SHP77 (cell line): ENCODE measurements at places on chromosomes 16 and 17.

DNA sequence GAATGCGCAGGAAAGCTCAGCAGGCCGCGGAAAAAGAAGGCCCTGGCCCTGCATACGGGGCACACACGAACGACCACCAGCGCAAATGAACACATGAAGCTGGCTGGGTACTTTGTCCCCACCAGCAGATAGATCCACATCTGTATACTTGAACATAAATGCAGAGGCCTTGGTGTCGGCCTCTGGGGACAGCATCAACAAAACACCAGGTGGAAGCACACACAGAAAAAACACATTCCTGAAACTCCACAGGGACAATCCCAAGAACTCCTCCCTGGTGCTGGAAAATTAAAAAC is 606 bp upstream of the ZBTB4 start:
- DNase-seq = no peak

DNA sequence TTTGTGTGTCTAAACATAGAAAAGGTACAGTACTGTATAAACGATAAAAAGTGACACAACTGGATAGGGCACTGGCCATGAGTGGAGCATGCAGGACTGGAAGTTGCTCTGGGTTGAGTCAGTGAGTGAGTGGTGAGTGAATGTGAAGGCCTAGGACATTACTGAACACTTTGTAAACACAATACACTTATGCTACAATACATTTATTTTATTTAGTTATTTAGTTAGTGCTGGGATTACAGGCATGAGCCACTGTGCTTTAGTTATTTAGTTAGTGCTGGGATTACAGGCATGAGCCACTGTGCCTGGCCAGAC is 4.6 kb downstream of the CFAP20 start:
- no peak for DNase-seq

GRCh38 chr17:71709271-71709890 is 411.4 kb upstream of the SOX9 start:
- no peak for DNase-seq

GRCh38 chr16:88005968-88006367 is 54.7 kb downstream of the BANP start:
- no peak for DNase-seq

- DNase-seq = no peak
Observed at GRCh38 chr17:19345486-19346350, 16.8 kb downstream of the B9D1 start.

- no peak for DNase-seq
Observed at GRCh38 chr16:85534536-85535351, 78.4 kb upstream of the GSE1 start.

DNA sequence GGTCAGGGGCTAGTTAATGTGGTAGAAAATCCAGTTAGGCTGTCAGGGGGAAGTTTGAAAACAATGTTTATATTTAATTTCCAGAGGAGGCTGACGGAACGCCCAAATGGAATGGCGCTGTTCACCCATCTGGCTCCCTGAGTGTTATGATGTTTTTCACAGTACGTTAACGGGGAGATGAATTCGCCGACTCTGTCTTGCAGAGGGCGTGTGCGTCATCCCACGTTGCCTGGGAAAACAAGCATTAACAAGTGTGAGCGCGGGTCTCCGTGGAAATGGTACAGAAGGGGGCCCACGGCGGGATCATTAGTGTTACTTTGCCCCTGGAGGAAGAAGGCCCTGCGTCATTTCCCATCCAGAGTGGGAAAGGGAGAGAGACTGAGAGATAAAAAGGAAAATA is 29.6 kb downstream of the RGS9 start:
- DNase-seq = no peak

- DNase-seq = no peak
Observed at GRCh38 chr16:17420816-17421215, 49.9 kb downstream of the XYLT1 start.

GRCh38 chr17:17156107-17156506 is 50.0 kb downstream of the PLD6 start:
- DNase-seq = no peak

DNA sequence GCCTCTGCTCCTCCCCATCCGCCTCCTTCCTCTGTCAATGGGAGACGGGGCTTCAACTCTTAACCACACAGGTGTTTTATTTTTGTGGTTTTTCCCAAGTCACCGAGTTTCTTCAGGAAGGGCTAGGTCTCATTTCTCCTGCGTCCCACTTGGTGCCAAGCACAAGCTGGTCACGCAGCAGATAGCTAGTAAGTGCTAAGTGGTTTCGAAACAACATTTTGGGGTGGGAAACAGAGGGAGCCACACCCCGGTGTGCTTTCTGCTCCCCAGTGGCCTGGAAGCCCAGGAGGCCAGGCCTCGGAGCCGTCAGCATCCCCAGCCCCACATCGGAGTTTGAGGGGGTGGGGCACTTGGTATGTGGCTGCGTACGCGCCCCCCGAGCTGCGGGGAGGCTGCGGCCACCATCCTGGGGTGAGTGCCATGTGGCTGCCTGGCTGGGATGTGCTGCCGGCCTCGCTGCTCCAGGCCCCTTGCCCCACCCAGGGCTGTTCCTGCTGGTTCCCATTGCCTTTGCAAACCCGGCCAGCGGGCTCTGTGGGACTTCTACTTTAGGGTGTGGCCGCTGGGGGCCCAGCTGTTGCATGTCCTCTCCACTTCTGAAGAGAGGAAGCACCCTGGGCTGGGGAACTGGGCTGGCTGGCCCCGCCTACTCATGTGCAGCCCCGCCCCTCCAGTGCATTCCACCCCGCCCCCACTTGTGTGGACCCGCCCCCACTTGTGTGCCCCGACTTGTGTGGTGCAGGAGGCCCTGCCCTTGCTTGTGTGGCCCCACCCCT is 55.6 kb downstream of the BAIAP2 start:
- DNase-seq = no peak

- DNase-seq = peak; percentile 88
Observed at GRCh38 chr17:57294101-57294500, 37.8 kb downstream of the MSI2 start.

DNA sequence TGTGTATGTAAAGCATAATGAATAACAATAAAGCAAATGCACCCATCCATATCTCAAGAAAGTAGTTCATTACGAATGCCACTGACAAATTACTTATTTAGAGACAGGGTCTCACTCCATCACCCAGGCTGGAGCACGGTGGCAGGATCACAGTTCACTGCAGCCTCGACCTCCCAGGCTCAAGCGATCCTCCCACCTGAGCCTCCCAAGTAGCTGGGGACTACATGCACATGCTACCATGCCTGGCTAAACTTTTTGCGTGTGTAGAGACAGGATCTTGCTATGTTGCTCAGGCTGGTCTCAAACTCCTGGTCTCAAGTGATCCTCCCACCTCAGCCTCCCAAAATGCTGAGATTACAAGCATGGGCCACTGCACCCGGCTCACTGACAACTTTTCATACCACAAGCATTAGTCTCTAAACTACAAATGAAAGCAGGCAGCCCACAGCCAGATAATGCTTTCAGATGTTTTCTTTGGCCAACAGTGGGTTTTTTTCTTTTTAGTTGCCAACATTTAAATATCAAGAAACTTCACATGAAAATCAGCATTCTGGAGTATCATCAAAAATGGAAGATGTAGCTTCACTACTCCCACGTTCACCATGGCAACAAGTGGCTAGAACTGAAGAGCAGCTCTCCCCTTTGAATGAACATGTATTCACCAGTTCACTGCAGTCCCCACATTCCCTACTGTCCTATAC is 7.7 kb downstream of the ARHGAP17 start:
- no peak for DNase-seq

GRCh38 chr17:17381446-17382064 is 78.4 kb downstream of the NT5M start:
- DNase-seq = no peak

DNA sequence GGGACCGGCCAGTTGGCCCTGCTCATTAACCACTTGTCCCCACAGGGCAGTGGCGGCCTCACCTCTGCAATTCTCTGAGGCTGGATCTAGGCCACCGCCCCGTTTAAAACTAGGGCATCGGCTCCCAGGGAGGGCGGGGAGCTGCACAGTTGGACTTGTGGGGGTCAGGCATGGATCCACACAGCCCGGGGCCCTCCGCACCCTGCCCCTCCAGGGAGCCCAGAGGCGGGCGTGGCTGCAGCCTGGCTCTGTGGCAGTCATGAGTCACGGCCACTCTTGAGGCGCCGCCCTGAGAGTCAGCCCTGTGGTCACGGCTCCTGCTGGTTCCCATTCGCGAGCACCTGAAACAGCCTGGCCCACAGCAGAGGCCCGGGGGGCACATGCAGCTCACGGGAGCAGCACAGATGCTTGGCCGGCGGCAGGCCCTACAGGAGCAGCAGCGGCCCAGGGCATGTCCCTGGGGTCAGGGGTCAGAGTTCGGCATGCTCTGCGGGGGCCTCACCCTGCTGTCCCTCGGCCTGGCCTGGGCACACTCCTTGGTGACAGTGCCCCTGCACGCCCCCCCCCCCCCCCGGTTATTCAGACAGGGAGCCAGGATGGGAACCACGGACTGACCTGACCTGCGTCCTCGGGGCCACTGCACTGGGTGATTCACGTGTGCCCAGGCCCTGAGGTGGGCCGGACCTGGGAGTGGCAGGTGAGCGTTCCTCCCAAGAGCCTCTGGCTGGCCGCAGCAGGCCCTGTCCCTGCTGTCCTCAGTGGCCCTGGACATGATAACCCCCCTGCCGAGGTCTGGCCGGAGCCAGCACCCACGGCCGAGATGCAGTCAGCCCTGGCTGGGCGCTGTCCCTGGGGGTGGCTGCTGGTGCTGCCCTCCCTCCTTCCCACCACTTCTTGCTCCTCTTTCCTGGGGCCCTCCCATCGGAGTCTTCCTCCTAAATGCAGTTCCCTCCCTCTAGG is 8.2 kb downstream of the CAPN15 start:
- DNase-seq = no peak

GRCh38 chr17:49494986-49495841 is at the start of gene NGFR:
NGFR (plus strand) TSS chr17:49495293; CDS start chr17:49495418, 125 bp downstream.
- no peak for DNase-seq
